ENCODE measurements at places on chromosomes 3 and 15.

- no peak for DNase-seq
Measured at GRCh38 chr15:99385005-99385669, 133.9 kb downstream of the LRRC28 start.

- no peak for DNase-seq
Measured at GRCh38 chr3:98013411-98014267, 21.5 kb downstream of the GABRR3 start.

DNA sequence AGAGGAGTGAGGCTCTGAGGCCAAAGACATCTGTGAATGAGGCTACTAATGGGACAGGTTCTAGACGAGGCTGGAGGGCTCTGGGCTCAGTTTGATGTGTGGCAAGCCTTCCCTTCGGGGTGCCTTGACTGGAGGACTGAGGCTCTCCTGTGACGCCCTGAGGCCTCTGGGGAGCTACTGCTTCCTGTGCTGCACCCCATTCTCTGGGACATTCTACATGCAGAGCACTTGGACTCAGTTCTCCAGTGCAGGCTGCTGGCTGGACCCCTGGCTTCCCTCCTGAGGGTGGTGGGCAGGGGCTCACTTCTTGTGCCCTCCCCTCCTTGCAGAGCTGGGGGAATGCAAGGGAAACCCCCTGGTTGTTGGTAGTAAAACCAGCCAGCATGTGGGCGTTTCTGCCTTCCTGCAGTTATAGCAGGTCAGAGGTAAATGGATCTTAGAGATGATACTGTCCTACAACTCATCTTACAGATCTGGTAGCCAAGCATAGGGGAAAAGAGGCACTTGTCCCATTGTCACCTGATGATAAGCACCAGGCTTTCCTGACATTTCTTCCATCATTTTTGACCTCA lies 133.3 kb downstream of the CHDH start:
- DNase-seq = no peak

DNA sequence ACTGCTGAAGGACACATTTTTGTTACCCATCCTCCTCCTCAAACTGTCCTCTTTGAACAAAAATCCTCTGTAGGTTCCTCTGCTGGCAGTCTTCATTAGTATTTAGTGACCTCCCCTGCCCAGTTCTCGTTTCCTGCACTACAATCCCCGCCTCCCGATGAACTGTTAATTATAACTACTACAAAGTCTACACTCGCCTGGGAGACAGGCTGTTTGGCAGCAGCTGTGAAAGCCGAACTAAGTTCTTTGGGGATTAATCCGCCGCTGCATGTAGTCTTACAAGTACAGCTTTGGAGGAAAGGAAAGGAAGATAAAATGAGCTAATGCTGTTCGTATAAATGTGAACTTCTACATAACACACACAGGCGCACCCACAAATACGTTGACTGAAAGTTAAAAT lies 160.0 kb upstream of the WNT5A start:
- DNase-seq = no peak

DNA sequence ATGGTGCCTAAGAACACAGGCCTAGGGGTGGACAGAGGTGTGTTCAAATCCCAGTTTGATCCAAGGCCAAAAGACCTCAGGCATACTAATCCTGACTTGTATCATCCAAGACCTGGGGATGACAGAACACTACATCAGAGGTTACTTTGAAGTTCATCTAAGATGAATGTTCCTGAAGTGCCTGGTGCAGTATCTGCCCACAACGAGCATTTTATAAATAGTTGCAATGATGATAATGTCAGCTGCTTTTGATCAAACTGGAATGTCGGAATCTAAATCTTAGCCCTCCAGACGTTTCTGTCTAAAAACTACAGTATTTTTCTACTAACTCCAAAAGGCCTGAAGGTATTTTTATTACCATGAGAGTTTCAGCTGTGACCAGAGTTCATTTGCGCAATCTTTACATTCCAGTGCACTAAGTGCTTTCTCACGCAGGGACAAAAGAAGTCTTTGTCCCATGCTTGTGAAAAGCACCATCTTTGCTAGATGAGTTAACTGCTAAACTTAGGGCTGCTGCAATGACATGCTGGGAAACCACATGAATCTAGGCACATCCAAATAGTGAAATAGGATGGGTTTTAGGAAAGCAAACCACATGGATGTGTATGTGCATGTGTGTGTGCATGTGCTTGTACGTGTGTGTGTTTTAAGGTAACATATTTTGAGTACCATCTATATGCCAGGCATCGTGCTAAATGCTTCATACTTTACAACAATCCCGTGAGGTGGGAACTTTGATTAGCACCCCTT lies 18.1 kb downstream of the ANXA2 start:
- no peak for DNase-seq

DNA sequence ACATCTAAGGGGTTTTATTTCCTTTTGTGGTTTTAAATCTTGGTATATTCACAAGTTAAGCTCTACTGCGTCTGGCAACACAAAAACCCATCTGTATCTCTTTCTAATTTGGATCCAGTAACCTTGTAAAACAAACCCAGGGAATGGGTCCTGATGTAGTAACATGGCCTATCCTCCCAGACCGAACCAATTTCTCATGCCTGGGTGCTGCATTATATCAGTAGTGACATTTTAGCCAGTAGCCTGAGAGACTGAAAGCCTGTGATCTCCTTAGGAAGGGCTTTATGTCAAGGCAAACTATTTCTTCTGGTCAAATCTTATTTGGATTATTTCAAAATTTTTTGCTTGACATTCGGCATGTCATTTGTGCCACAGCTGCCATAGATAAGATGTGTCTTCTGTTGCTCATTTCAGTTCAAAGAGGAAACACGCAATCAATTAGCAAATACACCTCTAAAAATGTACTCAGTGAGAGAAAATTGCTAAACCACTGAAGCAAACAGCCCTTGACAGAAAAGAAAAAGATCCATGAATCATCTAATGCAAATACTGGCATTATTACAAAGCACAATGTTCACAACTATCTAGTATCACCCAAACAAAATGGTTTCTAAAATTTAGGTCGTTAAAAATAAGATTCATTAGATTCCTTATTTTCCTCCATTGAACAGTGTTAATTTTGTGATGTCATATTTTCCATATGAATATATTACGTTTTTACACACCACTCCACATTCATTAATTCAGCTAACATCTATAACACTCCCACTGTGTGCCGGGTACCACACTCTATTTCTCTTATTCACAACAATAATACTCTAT lies 4.0 kb downstream of the NPTN start:
- DNase-seq = no peak

DNA sequence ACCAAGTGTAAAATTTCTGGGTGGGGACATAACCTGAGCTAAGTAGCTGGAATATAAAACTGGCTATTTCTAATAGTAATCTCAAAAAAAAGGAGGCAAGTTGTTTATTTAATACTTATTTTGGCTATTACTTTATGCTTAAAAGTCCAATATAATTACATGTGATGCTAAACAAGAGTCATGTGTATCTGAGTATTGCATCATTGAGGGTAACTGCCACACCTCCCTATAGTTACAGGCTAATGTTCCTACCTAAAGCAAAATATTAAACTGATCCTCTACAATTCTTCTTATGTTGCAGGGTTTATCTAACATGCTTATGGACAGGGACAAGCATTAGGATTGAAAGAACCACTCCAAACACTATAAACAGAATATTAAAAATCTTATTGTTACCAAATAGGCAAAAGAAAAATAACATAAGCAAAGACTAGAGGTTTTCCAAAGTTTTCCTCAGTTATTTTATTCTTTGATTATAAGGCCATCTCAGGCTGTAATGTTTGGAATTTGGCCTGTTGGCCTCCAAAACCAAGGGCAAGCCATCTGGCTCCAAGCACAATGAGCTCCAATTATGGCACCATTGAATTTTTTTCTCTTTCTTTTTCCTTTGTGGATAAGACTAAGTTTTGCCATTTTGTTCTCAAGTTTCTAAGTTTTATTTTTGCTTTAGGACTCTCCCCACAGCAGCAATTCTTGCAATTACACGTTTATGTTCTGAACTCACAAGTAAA lies 75.8 kb upstream of the ABI3BP start:
- DNase-seq = no peak

GRCh38 chr3:29701326-29701983 lies 420.6 kb downstream of the RBMS3 start:
- DNase-seq = no peak

- DNase-seq = no peak
Measured at GRCh38 chr3:64591615-64592014, 96.2 kb downstream of the ADAMTS9 start.

GRCh38 chr15:49270541-49271421 lies 100.7 kb downstream of the GALK2 start:
- no peak for DNase-seq

DNA sequence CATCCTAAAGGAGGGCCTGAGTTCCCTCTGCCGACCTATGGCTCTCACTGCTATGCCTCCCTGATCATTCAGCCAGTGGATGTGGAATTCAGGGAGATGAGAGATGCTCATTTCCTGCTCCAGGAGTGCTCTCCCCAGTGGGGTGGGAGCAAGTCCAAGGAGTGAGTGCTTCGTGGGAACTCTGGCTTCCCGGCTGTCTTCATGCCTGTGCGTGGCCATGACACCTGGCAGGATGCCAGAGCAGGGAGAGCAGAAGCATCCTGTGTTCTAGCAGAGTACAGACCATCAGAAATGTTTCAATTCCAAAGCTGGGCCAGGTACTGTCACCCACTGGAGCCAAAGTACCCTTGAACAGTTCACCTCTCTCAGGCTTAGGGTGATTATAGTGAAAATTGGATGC lies 45.1 kb downstream of the APH1B start:
- DNase-seq = no peak

DNA sequence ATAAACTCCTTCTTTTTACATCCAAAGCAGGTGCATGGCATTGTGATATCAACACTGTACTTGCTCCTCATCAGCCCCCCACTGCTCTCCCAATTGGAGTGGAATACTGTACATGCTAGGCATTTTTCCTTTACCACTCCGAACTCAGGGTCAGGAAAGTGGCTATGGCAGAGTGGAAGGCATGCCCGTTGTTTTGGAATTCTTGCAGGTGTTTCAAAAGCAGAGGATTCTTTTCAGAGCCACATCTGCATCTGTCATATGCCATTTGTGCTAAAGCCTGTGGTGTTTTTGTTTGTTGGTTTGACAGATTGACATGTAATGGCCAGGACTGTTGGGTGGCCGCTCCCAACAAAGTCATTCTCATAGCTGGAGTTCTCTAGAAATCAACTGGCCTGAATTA lies 41.7 kb downstream of the SOX2 start:
- no peak for DNase-seq

GRCh38 chr15:73368301-73369136 lies at the start of gene HCN4:
Gene HCN4 (minus strand): TSS chr15:73368958. CDS start chr15:73368270, 688 bp downstream.
- no peak for DNase-seq

GRCh38 chr15:92074646-92075045 lies 221.1 kb downstream of the SLCO3A1 start:
- no peak for DNase-seq

DNA sequence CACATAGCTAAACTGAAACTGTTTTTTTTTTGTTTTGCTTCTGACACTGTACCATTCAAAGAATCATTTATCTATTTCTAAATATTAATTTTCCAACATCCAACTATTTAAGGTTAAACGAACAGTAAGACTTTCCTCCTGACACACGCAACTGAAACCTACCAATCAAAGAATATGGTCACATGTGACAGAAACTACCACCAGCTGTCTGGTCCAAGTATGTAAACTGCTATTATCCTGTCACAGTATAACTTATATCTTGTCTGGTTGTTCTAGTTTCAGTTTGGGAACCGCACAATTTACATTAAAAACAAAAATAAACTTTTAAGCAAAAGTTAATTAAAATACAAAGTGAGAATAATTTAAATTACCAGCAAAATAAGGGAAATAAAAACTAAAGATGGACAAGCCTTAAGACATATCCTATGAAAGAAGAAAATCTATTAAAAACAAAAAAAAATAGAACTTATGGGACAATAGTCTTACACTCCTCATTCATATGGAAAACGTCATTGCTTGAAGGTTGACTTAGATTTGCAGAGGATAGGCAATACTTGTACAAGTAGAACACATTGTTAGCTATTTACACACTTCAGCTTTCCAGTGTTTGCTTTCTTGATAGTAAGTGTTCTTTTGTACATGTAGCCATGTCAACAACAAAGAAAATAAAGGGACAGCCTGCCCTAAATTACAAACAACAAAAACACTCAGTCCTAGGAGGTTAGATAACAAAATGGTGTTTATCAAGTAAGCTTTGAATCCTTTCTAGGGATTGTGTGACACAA lies 26.8 kb upstream of the CHRM5 start:
- DNase-seq = no peak

GRCh38 chr3:195036974-195037373 lies 234.0 kb downstream of the XXYLT1 start:
- no peak for DNase-seq

GRCh38 chr15:55290528-55291057 lies 980 bp upstream of the RAB27A start:
- peak; percentile 78 for DNase-seq

- no peak for DNase-seq
Measured at GRCh38 chr3:98058244-98058960, 23.3 kb upstream of the GABRR3 start.

DNA sequence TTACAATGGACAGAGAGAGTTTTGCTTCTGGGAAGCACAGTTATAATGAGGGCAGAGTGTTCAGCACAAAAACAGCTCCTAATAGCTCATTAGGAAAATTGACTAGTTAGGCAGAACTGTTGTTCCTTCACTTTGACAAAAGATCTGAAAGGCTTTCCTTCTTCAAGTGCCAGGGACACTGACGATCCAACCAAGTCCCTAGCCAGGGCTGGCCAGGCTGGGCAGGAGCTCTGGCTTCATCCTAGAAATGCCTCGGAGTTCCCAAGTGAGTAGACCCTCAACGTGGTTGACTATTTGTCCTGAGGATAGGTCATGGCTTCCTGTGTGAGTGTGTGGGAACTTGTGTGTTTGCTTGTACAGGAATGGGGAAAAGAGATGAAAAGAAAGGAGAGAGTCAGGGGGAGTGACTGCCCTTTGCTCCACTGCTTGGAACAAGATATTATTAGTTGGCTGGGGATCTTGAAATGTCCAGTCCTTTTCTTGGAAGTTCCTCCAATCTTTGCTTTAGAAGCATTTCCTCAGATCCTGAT lies 617.9 kb downstream of the NTRK3 start:
- DNase-seq = no peak

DNA sequence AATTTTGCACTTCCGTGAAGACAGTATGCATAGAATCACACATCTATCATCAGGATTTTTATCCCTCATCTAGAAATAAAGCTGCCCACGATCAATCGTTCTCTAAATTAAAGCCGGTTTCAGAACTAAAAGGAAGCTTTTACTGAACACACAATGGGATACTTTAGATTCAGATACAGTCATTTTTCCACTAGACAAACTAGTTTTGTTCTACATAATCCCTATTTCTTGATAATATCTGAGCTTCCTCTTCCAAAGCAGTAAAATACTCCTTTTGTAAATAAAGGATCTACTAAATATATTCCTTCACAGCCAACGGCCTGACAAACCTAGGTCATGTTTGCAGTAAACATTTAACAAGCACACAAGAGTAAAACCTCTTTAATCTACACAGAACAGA lies 2.0 kb upstream of the GANC start:
- DNase-seq = no peak

GRCh38 chr3:160703974-160704373 lies 27.0 kb downstream of the ARL14 start:
- DNase-seq = no peak

- DNase-seq = no peak
Measured at GRCh38 chr3:139835830-139836683, 98.9 kb upstream of the CLSTN2 start.
